ENCODE measurements at places on chromosomes 4 and X. TPM values are rescaled to one million over a fixed set of nuclear protein-coding genes. Genes with fewer than 3 reads are reported as not detected.

GPM6B gene
- 6.6 TPM for total RNA-seq

- H3K36me3 ChIP-seq: no peaks in the 10 kb centered on the region
- no peak overlapping the region for H3K27ac ChIP-seq
- H3K4me3 ChIP-seq: no peak overlapping the region
- no peak for DNase-seq
- no peaks in the 10 kb centered on the region for H3K4me1 ChIP-seq
- no peaks in the 10 kb centered on the region for H3K27me3 ChIP-seq
These were observed 52.6 kb upstream of the RBPJ start for GRCh38 chr4:26268246-26268645.

TXK gene
- total RNA-seq: 2.1 TPM

DNA sequence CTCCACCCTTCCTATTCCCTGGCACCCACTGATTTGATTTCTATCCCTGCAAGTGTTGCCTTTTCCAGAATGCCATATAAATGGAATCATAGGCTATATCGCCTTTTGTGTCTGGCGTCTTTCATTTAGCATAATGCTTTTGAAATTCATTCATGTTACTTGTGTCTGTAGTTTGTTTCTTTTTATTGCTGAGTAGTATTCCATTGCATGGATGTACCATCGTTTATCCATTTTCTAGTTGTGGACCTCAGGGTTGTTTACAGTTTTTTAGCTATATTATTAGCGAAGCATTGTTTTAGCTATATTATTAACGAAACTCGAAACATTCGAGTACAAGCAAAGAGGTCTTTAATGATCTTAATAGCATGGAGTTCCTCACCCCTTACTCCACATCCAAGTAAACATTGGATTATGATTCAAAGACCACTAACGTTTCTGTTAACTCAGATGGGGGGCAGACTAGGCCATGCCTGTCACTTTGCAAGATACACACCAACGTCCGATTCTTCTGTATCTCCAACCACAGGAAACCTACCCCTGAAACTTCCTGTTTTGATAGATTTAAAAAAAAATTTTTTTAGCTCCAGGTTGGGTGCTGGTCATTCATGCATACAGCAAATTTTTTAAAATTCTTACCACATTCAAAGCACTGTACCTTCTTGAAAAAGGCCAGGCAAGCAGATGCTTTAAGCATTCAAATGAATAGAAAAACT lies 1.1 kb downstream of the DCK start:
- H3K27me3 ChIP-seq: no peaks in the 10 kb centered on the region
- H3K4me1 ChIP-seq: peaks cover 43% of the 10 kb centered on the region
- H3K36me3 ChIP-seq: no peaks in the 10 kb centered on the region
- no peak overlapping the region for H3K27ac ChIP-seq

HSD17B13 gene
- not detected for total RNA-seq

DNA sequence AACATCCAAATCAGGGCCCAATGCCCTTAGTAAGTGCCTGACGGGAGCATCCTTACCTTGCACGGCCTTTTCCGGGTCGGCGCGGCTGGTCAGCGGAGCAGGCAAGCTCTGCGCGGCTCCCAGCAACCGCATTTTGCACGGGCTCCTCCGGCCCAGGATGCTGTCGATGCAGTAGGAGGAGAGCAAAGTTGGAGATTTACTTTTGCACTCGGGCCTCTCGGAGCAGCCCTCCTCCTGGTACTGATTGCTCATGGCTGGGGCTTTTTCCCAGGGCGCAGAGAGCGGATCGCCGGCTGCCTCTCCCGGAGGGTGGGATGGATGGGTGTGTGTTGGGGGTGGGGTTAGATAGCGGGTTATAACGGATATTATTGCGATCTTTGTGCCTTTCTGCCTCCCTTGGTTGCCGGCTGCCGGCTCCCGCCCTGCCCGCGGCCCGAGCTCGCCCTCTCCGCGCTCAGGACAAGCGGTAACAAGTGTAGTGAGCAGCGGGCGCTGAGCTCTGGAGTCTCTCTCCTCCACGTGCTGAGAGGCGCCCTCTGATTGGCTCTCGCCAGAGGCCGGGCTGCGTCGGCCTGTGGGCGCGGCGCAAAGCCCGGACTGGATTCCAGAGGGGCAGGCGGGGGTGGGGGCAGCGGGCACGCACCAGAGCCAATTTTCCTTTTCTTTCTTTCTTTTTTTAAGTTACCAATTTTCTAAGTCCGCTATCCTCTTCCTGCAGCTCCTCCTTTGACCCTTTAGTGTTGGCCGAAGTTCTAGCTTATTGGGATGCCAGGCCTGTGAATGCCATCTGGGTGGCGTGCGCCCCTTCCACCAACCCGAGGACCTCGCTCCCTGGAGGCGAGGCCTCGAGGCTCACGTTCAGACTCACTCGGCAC lies at the start of gene ARX:
Gene ARX, minus strand, starts transcription at position 480 of the 875 bp plus-strand sequence. Its CDS starts 228 bp downstream, at position 252.
- DNase-seq: peak; percentile 54
- peaks cover 93% of the 10 kb centered on the region for H3K27me3 ChIP-seq
- no peak within 1 kb of the TSS for H3K27ac ChIP-seq
- H3K36me3 ChIP-seq: no peaks in the 10 kb centered on the region

DNA sequence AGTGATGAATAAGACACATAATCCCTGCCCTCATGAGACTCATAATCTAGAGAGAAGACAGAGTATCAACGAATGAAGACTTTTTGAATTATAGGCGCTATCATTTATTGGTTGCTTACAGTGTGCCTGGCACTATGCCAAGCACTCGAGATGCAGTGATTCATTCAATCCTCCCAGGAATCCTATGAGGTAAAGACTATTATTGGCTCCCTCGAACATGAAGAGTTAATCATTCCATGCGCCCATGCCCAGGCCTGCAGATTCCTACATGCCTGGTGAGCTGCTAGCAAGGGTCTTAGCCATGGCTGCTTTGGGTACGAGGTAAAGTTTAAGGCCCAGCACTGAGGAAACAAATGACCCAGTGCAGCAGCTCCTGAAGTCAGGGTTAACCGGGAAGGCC lies 47.0 kb downstream of the TEX13B start:
- H3K4me1 ChIP-seq: no peaks in the 10 kb centered on the region
- peaks cover 9% of the 10 kb centered on the region for H3K27me3 ChIP-seq
- DNase-seq: peak; percentile 51
- H3K36me3 ChIP-seq: no peaks in the 10 kb centered on the region

GRCh38 chrX:69165087-69165651 lies at the start of gene PJA1:
TSS of gene PJA1 (minus strand) at chrX:69165453. CDS start at chrX:69163073, 2,380 bp downstream.
- no peaks in the 10 kb centered on the region for H3K36me3 ChIP-seq
- peak; percentile 64 for DNase-seq
- no peaks in the 10 kb centered on the region for H3K27me3 ChIP-seq
- H3K27ac ChIP-seq: no peak within 1 kb of the TSS

CNGA2 gene
- not detected for total RNA-seq

RIBC1 gene
- total RNA-seq: 1.8 TPM

DNA sequence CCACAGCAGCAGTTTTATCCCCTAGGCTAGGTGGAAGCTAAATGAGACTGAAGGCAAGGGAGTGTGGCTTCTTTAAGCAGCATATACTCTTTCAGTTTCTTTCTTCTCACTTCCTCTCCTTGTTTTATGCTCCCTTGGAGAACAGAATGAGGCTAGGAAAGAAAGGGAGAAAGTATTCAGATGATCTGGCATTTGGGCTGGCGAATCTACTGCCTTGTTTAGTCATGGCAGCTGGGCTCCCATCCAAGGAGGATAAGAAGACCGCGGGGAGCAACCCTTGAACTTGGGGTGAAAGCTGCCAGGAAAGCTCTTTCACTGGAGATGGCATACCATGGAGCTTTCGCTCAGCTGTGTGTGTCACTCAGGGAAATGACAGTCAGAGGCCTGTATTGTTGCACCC lies 72.1 kb downstream of the ARHGEF38 start:
- H3K4me3 ChIP-seq: no peak overlapping the region
- no peak for DNase-seq
- H3K27ac ChIP-seq: no peak overlapping the region
- no peaks in the 10 kb centered on the region for H3K27me3 ChIP-seq

DNA sequence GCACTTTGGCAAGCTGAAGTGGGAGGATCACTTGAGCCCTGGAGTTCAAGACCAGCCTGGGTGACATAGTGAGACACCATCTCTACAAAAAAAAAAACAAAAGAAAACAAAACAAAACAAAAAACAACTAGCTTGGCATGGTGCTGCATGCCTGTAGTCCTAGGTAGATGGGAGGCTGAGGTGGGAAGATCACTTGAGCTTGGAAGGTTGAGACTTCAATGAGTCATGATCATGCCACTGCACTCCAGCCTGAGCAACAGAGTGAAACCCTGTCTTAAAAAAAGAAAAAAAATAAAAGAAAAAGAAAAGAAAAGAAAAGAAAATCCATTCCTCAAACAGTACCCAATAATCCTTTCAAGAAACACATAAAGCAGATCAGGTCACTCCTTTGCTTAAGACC lies 14.9 kb upstream of the ERCC6L start:
- no peak for DNase-seq
- H3K27ac ChIP-seq: no peak overlapping the region
- H3K4me3 ChIP-seq: no peak overlapping the region
- H3K27me3 ChIP-seq: peaks cover 13% of the 10 kb centered on the region
- no peaks in the 10 kb centered on the region for H3K36me3 ChIP-seq

DNA sequence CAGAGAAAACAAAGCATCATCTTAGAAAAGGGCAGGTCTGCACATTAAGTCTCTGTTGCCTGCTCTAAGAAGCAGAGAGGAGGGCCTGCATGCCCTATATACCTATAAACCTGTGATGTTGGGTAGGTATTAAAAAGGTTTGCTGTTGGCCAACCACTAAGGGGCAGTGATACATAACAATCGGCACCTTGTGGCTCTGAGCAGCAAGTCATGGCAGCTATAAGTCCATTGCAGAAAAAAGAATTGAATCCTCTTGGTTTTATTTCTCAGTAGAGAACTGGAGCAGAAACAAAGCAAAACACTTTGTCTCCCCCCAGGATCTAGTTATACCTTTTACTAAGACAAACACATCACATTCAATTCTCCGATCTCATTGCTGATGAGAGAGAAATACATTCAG lies 1364.4 kb downstream of the STIM2 start:
- DNase-seq: no peak
- no peaks in the 10 kb centered on the region for H3K36me3 ChIP-seq
- no peak overlapping the region for H3K27ac ChIP-seq
- H3K4me1 ChIP-seq: no peaks in the 10 kb centered on the region
- no peaks in the 10 kb centered on the region for H3K27me3 ChIP-seq
- H3K4me3 ChIP-seq: no peak overlapping the region

DNA sequence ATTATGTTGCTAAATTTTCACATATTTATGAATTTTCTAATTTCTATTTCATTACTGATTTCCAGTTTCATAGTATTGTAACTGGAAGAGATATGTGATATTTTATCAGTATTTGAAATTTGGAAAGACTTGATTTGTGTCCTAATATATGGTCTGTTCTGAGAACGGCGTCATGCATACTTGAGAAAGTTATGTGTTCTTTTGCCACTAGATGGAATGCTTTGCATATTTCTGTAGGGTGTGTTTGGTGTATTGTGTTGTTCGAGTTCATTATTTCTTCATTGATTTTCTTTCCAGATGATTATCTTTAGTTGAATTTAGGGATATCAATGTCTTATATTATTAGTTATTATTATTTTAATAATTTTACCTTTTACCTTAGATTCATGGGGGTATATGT lies 110.6 kb upstream of the ITM2A start:
- H3K4me3 ChIP-seq: no peak overlapping the region
- no peaks in the 10 kb centered on the region for H3K36me3 ChIP-seq
- no peaks in the 10 kb centered on the region for H3K4me1 ChIP-seq
- no peak overlapping the region for H3K27ac ChIP-seq

DNA sequence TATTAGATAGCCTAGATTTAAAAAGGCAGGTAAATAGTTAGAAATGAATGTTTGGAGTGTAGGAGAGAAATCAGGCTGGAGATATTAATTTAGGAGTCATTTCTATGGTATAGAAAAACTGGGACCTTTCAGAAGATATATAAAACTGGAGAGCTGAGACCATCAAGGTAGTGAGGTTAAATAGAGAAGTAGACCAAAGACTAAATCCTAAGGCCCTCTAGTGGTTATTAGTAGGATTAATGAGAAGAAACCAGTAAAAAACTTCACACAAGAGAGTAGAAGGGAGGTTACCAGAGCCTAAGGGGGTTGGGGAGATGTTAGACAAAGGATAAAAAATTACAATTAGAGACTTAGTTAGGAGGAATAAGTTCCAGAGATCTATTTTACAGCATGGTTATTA lies 351.0 kb upstream of the SPANXN1 start:
- H3K27me3 ChIP-seq: no peaks in the 10 kb centered on the region
- H3K4me3 ChIP-seq: no peak overlapping the region
- no peak for DNase-seq
- H3K27ac ChIP-seq: no peak overlapping the region

PGRMC1 gene
- total RNA-seq: 303 TPM

ADH1A gene
- 0.42 TPM for total RNA-seq

GRCh38 chrX:130704053-130705038 lies 198.7 kb downstream of the ENOX2 start:
- no peak overlapping the region for H3K4me3 ChIP-seq
- H3K27ac ChIP-seq: no peak overlapping the region
- DNase-seq: no peak

PHF8 gene
- 23.2 TPM for total RNA-seq

ENPEP gene
- 4.3 TPM for total RNA-seq

GRCh38 chrX:39725928-39726619 lies 371.7 kb downstream of the BCOR start:
- peaks cover 29% of the 10 kb centered on the region for H3K27me3 ChIP-seq
- H3K4me1 ChIP-seq: peaks cover 4% of the 10 kb centered on the region
- DNase-seq: no peak
- H3K36me3 ChIP-seq: no peaks in the 10 kb centered on the region
- H3K27ac ChIP-seq: no peak overlapping the region

GRCh38 chrX:47571215-47571614 lies 10.2 kb downstream of the ARAF start:
- H3K4me3 ChIP-seq: no peak overlapping the region
- H3K27ac ChIP-seq: no peak overlapping the region
- no peaks in the 10 kb centered on the region for H3K36me3 ChIP-seq

GRCh38 chrX:19867411-19867732 lies 20.0 kb downstream of the SH3KBP1 start:
- no peaks in the 10 kb centered on the region for H3K36me3 ChIP-seq
- no peak overlapping the region for H3K27ac ChIP-seq
- no peaks in the 10 kb centered on the region for H3K4me1 ChIP-seq

DNA sequence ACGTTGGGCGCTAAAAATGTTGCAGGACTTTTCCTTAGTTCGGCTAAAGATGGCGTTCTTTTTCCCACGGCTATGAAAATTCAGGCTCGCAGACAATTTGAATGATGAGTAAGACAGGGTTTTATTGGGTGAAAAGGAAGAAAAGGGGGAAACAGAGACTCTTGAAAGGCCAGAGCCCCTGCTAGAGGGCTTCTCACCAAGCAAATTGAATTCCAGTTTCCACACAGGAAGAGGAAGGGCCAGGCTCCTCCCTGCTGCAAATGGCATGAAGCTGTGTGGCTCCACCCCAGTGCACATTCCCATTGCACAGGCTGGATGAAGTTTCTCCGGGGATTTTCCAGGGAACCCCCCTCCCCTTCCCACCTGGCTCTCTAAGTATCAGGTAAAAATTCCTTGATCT lies 210.9 kb downstream of the KLHL4 start:
- no peak overlapping the region for H3K27ac ChIP-seq
- H3K27me3 ChIP-seq: no peaks in the 10 kb centered on the region
- H3K4me3 ChIP-seq: no peak overlapping the region
- DNase-seq: no peak

Measured in adrenal gland (tissue), 19 donors.